ENCODE measurements at places on chromosomes 6 and 20.

GRCh38 chr6:169490830-169491229, 211.0 kb downstream of the WDR27 start:
- no peak for DNase-seq

DNA sequence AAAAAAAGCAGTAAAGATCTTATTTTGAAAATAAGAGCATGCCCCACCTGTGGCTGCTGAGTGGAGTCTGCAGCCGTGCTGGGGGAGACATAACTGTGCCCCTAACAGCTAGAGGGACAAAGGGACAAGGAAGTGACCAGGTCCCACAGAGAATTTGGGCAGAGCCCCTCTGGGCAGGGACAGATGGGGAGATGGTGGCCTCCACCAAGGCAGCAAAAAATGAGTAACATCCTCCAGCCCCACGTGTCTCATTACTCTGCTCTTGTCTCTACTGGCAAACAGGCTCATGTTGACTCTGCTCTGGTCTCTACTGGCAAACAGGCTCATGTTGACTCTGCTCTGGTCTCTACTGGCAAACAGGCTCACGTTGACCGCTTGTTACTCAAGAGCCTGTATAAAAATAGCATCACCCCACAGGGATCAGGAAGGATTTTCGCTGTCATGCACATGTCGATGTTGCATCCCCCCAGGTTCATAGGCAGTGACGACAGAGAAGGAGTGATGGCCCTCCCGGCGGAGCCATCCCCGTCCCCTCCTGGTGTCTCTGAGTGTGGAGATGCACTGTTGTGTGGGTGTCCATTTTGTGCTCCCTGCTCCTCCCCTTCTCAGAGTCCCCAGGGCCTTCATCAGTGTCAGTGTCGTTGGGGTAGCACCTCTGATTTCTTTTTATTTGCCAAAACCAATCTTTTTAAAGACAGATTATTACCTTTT, 17.3 kb upstream of the PCMTD2 start:
- no peak for DNase-seq

- no peak for DNase-seq
These were observed 55.5 kb downstream of the BMP7 start for GRCh38 chr20:57210911-57211280.

GRCh38 chr6:108368431-108369030, 73.7 kb downstream of the AFG1L start:
- DNase-seq = no peak

GRCh38 chr6:30020626-30021025, 40.4 kb upstream of the POLR1H start:
- DNase-seq = no peak

DNA sequence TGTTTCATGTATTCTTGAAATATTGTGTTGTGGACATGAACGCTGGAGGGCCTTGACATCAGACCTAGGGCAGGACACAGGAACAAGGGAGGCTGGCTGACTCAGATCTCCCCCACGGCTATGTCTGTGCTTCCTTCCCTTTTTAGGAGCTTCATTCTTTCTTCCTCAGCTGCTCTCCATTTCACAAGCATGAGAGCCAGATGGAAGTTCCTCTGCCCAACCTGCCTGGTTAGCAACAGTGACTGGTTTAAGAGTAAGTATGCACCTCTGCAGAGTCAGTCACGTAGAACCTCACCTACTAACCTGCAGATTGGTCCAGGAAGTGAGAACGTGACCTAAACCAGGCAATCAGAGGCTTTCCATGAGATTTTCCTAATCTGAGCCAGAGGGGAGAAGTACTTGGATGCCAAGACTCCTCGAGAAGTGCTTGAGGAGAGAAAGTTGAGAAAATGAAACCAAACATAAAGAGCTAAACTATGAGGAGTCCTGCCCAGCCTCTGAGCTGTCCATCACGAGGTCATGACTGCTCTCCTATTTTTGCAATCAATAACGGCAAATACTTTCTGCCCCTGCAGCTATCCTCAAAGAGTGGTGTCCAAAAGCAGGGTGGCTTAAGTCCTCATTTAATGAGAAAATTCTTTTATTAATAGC, 465.2 kb upstream of the CITED2 start:
- no peak for DNase-seq

GRCh38 chr6:14434916-14435690, 317.5 kb downstream of the CD83 start:
- DNase-seq = no peak

DNA sequence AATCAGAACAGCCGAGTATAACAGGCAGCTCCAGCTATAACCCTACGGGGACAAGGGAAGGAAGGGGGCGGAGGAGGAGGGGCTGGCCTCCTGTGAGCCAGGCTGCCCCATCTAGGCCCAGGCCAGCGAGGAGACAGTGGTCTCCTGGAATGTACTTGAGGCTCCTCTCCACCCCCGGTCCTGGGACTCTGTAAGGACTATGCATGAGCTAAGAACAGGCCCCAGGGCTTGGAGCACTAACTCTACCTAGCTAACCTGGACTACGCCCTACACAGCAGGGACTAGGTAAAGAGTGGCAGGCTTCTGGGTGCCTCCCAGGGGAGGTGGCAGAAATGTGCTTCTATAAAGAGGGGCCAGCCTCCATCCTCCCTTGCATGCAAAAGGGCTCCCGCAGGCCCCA, 8.9 kb downstream of the KCNK15 start:
- DNase-seq = no peak

DNA sequence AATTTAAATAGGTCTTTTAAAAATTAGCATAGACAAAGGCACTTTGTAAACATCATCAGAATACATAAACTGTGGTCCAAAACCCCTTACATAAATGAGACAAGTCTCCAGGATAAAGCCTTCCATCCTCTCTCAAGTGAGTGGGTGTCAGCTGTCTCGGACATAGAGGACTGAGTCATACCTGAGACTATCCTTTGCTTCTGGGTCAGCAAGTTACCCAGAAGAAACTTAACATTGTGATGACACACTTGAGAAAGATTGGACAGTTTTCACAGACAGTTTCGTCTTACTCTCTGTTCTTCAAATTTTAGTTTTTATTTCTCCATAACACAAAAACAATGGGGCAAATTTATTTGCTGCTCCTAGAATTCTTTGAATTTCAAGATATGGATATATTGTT, 838.0 kb downstream of the DHX35 start:
- no peak for DNase-seq

DNA sequence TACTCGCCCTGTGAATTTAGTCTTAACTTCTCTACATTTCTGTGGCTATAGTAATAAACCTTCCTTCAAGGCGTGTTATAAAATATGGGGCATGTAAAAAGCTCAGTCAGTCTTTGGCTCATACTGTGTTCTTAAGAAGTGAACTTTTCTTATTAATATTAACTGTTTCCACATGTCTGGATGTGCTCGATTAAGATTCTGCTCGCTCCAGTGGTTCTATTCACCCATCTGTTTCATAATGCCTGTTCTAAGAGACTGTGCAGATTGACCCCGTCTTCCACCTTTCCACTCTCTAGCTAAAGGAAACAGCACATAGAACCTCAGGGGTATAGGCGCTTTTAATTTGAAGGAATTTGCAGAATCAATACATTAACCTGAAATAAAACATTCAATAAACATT, 99.9 kb downstream of the L3MBTL3 start:
- DNase-seq = no peak

DNA sequence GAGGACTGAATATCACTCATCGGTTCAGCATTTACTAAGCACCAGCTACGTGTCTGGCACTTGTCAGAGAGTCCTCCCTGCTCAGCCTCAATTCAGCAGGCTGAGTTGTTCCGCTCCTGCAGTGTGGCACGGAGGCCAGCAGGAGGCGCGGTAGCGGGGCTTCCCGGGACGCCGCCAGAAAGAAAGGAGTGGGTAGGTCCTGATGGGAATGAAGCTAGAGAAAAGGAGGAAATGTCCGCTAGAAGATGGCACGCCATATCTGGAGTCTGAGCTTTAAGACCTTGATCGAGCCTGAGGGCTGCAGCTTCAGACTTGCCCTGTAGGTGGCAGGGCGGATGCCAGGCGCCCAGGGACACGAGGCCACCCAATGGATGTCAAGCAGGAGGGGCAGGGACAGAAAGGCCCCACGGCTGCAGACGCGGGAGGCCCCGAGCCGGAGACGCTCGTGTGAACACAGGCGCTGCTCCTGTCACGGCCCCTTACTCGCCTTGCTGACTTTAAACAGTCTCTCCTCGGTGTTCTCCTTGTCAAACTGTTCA, 18.7 kb downstream of the SERPINB6 start:
- DNase-seq = peak; percentile 45

GRCh38 chr20:1305712-1306111, 23.2 kb downstream of the SDCBP2 start:
- DNase-seq = no peak

DNA sequence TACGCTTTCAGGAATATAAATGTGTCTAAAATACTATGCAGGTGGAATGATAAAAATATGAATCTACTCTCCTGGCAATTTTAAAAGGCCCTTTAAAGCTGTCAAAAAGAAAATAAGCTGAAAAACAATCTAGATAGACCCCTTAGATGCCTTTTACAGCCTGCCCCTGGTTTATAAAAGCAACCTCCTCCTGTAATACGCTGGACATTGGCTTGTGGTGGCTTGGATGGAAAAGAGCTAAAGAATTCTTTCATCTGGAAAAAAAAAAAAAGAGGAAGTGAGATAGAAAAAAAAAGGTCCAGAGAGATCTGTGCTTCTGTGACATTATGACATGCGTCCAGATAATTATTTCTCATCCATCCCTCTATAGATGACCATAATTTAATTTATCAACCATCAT, 115.9 kb upstream of the NRSN1 start:
- DNase-seq = no peak

All from stimulated activated effector memory CD8-positive, alpha-beta T cell treated with anti-CD3 and anti-CD28 coated beads, Interleukin-12 subunit alpha, Interleukin-12 subunit beta, amount 100 ng/mL, for 72 hours (primary cell).